ACHN (cell line): ENCODE measurements at places on chromosomes 1 and 21.

GRCh38 chr21:17793246-17794123 is 25.7 kb downstream of the C21orf91 start:
- DNase-seq = peak; percentile 37

GRCh38 chr1:3717715-3718601 is 34.3 kb upstream of the CCDC27 start:
- DNase-seq = no peak

- DNase-seq = no peak
Observed at GRCh38 chr21:18467715-18468114, 64.1 kb upstream of the TMPRSS15 start.

DNA sequence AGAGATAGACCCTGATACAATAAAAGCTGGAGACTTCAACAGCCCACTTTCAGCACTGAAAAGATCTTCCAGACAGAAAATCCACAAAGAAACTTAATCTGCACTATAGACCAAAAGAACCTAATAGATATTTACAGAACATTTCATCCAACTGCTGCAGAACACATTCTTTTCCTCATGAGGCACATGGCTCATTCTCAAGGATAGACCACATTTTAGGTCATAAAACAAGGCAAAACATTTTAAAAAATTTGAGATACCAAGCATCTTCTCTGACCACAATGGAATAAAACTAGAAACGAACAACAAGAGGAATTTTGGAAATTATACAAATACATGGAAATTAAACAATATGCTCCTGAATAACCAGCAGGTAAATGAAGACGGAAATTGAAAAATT is 15.0 kb upstream of the IL20 start:
- no peak for DNase-seq

- peak; percentile 28 for DNase-seq
Observed at GRCh38 chr1:77134359-77134758, 84.9 kb downstream of the PIGK start.

GRCh38 chr1:61627365-61627764 is 97.6 kb downstream of the TM2D1 start:
- DNase-seq = no peak

DNA sequence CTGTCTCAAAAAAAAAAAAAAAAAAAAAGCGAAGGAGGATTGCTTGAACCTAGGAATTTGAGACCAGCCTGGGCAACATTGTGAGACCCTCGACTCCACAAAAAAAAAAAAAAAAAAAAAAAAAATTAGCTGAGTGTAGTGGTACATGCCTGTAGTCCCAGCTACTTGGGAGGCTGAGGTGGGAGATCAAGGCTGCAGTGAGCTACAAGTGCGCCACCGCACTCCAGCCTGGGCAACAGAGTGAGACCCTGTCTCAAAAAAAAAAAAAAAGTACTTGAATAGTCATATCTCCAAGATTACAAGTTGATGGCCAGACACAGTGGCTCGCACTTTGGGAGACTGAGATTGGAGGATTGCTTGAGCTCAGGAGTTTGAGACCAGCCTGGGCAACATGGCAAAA is 27.4 kb downstream of the ENO1 start:
- DNase-seq = no peak

GRCh38 chr1:82161700-82162141 is 361.0 kb downstream of the ADGRL2 start:
- DNase-seq = no peak

DNA sequence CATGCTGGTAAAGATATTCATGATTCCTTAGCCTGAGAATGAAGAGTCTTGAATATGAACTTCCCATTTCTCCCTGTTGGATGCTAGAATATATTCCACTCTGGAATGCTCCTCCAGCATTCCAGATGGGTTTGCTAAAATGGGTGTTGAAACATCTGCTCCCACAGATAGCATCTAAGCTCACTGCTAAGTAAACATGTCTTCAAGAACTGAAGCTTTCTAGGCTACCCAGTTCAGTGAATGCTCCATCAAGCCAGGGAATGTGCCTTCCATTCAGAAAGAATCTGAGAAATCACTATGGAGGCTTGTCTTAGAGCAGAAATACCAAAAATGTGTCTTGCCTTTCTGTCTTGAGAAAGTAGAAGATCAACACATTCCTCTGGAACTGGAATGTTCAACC is 81.1 kb downstream of the TNFSF18 start:
- DNase-seq = no peak

GRCh38 chr1:157099633-157100009 is at the start of gene ETV3L:
ETV3L (minus strand) TSS chr1:157099808; CDS start chr1:157099523, 285 bp downstream.
- no peak for DNase-seq

DNA sequence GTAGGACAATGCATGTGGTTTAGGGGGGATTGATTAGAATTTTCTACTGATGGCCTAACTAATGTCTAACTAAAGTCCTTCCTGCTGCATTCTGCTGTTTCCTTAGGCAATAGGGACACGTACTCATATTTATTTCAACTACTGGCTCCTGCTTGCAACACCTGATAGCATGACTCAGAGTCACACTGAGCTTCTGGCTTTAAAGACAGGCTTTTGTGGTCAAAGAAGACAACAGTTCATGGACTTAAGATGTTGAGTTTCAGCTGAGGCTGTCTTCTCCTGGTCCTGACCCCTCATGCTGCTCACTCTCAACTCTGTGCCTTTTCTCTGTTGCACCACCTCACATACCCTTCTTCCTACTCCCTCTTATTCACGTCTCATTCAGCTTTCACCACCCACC is 29.1 kb upstream of the TRABD2B start:
- DNase-seq = peak; percentile 8

DNA sequence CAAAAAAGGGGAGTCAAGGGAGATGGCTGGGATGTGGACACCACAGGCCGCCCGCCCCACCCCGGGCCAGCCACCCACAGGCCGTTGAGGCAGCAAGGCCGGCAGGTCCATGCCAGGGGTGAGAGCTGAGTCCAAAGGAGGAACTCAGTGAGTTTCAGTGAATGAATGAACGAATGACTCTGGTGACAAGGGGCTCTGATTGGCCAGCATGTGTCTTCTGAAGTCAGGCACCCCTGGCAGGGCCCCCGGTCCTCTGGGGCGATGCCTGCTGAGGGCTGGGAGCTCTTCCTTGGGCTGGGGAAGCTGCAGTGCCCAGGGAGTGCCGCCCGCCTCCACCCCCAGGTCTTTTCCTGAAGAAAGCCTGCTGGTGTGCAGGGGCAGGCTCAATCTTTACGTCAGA is 236.1 kb upstream of the VAMP3 start:
- no peak for DNase-seq

DNA sequence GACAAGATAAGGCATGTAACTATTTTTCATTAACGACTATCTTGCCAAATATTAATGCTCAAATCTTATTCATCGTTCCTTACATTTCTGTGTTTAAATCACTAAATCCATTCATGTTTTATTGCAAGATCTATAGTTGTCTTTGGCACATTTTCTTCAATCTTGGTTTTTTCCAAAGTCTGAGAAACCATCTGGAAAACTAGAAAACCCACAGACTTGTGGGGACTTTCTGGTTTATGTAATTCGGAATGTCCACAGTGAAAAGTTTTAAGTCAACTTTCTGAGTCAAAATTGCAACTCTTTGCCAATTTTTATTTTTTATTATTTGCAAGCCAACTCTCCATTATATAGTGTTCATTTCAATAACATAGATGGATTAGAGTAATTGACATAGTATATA is 520.8 kb upstream of the ADAMTS5 start:
- no peak for DNase-seq

DNA sequence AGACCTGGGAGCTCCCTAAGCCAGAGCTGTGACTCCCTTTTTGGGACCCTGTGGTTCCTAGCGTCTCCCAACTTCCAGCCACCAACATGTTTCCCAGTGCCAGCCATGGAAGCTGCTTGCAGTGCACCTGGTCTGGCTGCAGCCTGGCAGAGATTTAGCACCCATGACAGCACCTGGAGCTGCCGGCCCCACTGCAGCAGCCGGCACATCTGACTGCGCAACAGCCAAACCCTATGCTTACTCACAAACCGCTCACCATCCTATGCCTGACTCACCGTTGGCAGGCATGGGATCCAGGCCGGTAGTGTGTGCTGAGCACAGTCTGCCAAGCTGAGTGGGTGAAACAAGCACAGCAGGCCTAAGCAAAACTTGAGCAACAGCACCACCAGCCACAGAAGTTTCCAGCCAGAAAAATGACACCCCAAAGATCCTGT is 435.9 kb upstream of the PRMT6 start:
- DNase-seq = peak; percentile 69

DNA sequence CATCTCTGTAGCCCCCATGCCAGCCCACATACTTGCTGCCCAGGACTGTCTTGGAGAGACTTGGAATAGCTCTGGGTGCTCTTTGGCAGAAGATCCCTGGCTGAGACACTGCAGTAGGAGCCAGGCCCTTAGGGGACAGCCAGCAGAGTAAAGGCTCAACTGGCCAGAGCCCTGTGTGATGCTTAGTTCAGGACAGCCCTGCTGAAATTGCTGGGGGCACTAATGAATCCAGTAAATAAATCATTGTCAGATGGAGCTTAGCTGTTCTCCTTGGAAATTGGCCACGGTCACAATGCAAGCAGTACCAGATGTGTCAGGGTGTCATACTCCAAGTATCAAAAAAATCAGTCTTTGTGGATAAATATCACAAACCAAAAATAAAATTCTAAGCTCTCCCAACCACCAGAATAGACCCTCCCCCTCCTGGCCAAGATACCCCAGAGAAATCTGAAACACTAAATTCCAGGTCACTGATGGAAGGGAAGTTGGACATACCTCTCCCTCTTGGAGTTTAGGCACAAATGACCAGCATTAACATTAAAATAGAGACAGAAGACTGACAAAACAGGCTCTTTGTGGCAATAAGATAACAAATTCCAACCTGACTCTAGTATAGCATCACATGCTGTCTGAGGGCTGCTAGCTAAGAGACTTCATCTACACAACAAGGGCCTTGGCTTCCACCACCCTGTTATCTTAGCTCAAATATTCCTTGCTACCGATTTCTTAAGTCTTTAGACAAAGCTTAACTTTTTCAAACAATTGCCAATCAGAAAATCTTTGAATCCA is 83.2 kb upstream of the DNAH14 start:
- DNase-seq = no peak

GRCh38 chr1:109210058-109210457 is 3.7 kb upstream of the SARS1 start:
- DNase-seq = no peak

DNA sequence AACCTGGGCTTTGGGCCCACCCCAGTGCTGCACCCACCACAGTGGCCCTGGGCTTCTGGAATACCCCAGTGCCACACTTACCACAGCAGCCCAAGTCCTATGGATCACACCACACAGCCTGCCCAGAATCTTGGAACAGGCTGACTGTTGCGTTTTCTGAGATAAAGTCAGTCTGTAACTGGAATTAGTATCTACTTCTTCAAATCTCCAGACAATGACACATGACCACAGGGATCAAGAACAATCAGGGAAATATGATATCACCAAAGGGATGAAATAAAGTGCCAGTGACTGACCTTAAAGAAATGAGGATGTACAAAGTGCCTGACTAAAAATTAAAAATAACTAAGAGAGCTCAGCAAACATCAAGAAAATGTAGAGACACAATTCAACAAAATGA is 239.7 kb upstream of the PLD5 start:
- DNase-seq = no peak

DNA sequence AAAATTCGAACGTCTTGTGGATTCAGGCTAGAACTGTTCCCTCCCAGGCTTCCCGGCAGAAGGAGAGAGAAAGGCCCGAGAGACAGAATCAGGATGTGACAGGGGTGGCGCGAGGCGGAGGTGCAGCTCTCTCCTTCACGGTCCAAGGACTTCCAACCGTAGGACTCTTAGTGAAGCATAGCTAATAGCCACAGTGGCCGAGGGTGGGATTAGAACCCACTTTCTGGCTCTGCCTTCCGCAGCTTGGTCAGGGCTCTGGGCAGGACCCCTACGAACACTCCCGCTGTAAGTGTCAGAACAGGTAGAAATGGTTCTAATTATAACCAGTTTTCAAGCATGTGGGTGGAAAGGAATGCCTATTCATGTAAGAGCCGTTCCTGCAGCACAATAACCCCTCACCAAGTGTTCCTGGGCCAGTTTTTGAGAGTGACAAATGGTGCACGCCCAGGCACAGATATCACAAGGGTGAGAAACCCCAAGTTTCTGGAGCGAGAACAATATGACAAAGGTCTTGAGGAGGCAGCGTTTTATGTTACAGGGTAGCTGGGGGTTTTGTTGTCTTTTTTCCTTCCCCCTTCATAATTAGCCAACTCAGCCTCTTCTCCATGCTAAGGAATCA is 86.4 kb downstream of the SYF2 start:
- no peak for DNase-seq

DNA sequence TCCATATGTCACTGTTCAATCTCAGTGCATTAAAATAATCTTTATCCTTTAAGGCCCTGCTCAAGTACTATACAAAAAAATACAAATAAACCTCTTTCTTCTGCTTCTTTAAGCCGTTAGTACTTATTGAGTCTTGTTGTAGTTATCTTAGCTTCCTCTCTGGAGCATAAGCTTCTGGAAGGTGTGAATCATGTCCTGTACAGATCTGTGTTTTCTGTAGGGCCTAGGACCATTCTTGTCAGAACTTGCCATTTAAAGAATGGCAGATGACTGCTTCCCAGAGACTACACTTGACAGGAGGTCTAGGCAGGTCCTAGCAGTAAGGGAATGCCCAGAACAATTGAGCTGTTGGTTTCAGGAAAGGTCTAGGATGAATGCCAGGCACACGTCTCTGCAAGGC is 12.9 kb downstream of the NEK7 start:
- DNase-seq = no peak

GRCh38 chr1:234494049-234494448 is 15.1 kb upstream of the TARBP1 start:
- no peak for DNase-seq

DNA sequence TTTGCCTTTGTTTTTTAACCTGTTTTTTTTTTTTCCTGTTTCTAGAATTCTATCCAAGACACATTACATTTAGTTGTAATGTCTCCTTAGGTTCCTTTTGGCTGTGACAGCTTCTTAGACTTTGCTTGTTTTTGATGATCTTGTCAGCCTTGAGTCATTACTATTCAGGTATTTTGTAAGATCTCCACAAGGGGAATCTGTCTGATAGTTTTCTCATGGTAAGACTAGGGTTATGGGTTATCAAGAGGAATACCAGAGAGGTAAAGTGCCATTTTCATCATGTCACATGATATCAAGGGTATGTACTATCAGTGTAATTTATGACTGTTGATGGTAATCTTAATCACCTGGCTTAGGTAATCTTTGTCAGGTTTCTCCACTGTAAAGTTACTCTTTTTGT is 99.1 kb upstream of the GFI1 start:
- no peak for DNase-seq

DNA sequence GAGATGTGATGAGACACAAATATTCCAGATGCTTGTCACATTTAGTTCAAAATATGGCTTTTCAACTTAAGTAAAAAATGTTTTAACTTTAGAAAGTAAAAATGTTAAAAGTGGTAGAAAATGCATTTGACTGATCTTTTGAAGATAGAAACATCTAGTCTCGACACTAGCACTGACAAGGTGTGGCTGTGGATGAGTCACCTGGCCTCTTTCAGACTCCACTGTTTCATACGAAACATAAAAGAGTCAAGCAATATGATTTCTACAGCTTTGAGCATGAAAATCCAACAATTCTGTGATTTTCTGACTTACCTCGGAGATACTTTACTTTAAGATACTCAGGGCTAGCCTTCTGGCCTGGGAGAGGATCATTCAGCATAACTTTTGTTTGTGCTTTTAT is 47.7 kb downstream of the TTC13 start:
- DNase-seq = no peak

- DNase-seq = no peak
Observed at GRCh38 chr1:111499026-111499785, 4.2 kb downstream of the ADORA3 start.

- peak; percentile 64 for DNase-seq
Observed at GRCh38 chr1:147201276-147201675, 23.9 kb downstream of the FMO5 start.

GRCh38 chr1:93695411-93696005 is 13.9 kb upstream of the BCAR3 start:
- no peak for DNase-seq
